ENCODE measurements at places on chromosomes 5 and 9. TPM values are rescaled to one million over a fixed set of nuclear protein-coding genes. Genes with fewer than 3 reads are reported as not detected.

GRCh38 chr5:34863946-34864345, 25.0 kb downstream of the TTC23L start:
- no peak for DNase-seq

- DNase-seq = no peak
Observed at GRCh38 chr5:13930541-13931171, 13.8 kb downstream of the DNAH5 start.

DNA sequence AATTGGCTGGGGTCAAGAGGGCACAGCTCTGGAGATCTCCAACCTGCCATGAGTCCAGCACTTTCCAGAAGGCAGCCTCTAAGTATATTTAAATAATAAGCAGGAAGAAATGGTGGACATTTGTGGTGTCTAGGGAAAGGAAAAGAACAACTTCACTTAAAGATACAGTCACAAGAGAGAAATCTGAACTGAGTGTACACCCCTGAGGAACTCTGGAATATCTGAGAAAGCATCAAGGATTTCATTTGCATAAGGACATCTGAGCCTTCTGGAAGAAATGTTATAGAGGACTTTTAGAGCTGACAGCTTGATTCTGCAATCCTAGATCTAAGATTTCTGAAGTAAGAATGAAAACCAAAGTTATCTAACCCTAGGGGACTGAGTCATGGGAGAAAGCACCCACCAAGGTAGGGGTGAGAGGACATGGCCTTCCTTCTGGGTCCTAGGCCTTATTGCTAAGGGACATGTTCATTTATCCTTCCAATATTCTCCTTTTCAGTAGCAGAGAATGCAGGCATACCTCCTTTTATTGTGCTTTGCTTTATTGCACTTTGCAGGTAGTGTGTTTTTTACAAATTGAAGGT, 253.4 kb upstream of the SLC24A2 start:
- no peak for DNase-seq

DNA sequence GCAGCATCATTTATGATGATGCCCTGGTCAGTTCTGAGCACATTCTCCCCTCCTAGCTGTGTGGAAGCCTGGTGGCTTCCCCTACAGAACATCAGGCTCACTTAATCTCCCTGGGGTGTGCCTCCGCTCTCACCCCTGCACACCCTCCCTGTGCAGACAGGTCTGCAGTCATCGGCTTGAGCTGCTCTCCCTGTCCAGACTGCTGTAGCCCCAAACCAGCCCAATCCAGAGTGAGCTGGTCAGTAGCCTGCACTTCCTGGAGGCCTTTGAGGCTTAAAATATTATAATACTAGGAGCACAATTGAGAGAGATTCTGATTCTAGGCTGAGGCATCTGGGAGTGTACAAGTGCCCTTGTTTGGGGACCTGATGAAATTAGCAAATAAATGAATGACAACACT, 60.2 kb downstream of the PPARGC1B start:
- no peak for DNase-seq

GRCh38 chr9:92173318-92173717, 58.1 kb upstream of the SPTLC1 start:
- no peak for DNase-seq

GRCh38 chr9:74729136-74729695, 158.5 kb downstream of the TRPM6 start:
- DNase-seq = no peak

DNA sequence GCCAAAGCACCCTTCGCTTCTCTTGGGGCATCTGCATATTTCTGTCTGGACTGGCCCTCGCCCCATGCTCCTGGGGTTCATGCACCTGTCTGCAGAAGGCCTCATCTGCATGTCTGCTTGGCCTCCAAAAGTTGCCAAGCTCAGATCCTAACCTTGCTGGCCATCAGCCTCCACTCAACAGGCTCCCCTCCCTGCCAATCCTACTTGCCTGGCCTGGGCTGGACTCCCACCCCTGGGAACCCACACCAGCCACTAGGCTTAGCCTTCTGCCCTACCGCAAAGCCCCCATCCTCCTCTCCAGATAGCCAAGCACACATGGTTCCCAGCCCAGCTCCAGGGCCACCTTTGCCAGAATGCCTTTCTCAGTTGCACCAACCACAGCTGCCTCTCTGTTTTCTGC, 159.8 kb downstream of the PAX5 start:
- no peak for DNase-seq

DNA sequence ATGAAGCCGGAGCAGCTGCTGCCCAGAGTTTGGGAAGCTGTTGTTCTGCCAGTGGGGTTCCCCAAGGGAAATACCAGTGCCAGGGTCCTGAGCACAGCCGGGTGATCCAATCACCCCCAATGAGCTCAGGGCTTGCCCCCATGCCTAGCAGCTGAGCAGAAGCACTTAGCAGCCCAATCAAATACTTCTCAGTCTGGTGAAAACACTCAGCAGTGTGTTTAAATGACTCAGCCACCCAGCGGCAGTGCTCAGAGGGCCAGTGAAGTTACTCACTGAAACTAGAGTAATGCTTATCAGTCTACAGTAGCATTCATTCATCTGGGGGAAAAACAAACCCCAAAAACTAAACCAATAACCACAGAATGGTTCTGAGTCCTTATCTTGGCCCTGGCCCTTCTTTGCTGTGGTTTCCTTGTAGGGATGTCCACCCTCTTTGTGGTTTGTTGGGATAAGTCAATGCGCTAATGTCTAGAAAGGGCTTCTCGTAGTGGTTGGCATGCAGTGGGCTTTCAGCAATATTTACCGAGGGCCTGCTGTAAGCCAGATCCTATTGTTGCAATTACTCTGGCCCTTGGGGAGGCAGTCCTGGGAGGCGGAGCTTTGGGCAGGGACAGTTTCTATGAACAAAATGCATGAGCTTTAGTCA, 43.1 kb downstream of the LHX2 start:
- DNase-seq = no peak

GRCh38 chr9:103471241-103471640, 476.1 kb downstream of the CYLC2 start:
- DNase-seq = no peak

DNA sequence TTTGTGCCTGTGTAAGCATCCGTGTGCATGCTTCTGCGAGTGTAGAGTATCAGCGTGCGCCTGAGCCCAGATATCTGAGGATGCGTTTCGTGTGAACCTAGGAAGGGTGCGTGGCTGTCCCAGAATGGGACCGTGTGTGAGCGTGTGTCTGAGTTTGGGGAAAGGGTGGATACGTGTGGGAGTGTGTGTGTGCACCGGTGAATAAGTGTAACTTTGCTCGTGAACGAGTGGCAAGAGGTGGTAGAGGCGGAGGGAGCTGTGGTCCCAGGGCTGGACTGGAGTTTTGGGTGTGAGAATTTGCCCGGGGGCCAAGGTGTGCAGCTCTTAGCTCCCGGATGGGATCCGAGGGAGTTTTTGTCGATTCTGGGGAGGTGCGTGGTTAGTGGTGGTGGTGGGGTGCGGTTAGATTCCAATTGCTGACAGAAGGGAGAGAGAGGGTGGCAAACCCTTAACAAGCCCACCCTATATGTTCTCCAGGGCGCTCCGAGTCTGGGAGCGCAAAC, 686 bp upstream of the COL27A1 start:
- peak; percentile 61 for DNase-seq

DNA sequence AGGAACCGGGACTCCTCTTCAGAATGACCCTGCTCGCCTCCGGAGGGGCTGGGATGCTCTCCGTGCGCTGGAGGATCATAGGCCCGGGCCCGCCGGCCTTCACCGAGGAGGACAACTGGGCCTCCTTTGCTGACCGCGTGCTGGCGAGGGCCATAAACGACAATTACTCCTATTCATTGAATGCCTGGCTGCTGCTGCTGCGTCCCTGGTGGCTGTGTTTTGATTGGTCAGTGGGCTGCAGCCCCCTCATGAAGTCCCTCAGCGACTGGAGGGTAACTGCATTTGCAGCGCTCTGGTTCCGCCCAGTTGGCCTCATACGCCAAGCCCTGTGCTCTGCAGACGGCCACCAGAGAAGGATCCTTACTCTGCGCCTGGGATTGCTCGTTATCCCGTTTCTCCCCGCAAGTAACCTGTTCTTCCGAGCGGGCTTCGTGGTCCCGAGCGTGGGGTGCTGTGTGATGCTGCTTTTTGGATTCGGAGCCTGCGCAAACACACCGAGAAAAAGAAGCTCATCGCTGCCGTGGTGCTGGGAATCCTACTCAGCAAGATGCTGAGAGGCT, 16.6 kb downstream of the OR2V1 start:
- no peak for DNase-seq

DNA sequence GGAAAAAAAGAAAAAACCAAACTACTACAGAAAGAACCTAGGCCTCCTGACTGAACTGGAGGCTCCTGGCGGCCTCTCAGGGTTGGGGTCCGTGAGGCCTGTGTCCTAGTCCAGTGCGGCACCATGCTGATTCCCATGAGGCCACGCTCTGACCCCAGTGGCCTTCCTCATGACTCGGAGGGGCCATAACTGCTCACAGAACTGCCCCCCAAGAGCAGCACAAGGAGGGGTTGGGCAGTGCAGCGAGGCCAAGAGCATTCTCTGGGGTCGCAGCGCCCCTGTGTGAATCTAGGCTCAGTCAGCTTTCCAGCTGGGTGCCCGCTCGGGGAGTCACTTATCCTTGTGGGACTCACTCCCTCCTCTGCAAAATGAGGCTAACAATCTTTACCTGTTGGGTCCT, 79.3 kb upstream of the FBXW11 start:
- no peak for DNase-seq

DNA sequence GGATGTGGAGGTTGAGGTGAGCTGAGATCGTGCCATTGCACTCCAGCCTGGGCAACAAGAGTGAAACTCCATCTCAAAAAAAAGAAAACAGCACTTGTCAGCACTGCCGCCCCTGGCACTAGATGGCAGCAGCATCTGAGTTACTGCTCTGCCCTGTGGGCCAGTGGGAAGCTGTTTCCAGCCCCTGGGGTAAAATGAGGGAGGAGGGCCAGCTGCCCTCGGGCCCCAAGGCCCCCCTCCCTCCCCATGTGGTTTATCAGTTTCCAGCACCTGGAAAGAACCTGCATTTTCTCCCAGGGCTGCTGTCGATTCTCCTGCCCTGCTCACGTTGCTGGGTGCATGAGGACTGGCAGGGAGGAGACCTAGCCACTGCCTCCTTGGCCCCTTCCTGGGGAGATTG, 13.2 kb upstream of the CEL start:
- peak; percentile 40 for DNase-seq

DNA sequence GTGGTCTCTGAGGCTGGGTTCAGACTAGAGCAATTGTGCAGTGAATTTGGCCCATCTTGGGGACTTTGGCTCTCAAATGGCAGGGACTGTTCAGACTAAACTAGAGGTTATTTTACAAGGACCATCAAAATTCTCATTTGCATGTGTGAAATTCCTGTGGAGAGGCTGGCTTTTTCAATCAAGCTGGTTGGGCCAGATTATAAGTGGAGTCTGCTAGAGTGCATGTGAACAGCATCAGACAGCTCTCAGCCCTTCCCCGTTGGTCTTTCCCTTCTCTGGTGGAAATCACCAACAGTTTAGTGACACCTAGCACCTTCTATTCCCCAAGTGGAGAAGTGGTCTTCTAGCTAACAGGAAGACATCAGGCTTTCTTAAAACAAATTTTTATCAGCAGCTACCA, 301.3 kb downstream of the CWC27 start:
- no peak for DNase-seq

DNA sequence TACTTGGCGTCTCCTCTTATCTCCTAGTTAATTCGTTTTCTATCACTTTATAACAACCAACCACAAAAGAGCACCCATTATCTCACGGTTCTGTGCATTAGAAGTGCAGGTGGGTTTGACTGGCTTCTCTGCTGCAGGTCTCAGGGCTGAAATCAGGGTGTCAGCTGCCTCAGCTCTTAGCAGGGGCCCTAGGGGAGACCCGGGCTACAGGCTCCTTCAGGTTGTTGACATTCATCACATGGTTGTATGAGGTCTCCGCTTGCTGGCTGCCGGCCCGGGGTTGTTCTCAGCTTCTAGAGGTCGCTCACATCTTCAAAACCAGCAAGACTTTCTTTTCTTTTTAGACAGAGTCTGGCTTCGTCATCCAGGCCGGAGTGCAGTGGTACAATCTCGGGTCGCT, 2.9 kb upstream of the ZMYND19 start:
- DNase-seq = no peak

- DNase-seq = no peak
Observed at GRCh38 chr9:37554318-37554717, 21.9 kb downstream of the FBXO10 start.

DNA sequence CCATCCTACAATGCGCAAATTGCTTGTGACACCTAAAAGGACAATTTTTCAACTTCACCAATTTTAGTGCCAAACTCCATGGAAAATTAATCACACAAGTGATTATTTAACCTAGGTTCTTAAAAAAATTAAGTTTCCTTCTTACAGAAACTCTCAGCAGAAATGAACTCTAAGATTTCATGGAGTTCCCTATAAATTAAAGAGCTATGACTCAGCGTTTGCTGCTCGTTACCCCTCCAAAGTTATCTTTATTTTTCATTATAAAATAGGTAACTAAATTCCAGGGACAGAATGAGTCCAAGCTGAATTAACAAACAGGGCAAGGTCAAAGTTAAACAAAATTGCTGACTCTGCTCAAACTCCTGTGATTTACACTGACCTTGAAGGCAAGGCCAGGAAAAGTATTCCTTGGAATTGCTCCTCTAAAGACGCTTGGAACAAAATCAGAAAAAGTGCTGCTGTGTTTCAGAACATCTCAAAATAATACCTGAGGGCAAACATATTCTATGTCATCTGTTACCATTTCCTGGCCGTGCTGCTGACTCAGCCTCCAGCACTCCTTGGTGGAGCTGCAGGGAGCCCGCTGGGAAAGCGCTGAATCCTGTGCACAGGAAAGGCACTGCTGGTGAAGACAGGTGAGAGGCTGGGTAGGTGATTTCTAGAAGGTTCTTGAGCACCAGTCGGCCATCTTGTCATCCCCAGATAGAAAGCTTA, 2.5 kb upstream of the CMBL start:
- DNase-seq = peak; percentile 78

DNA sequence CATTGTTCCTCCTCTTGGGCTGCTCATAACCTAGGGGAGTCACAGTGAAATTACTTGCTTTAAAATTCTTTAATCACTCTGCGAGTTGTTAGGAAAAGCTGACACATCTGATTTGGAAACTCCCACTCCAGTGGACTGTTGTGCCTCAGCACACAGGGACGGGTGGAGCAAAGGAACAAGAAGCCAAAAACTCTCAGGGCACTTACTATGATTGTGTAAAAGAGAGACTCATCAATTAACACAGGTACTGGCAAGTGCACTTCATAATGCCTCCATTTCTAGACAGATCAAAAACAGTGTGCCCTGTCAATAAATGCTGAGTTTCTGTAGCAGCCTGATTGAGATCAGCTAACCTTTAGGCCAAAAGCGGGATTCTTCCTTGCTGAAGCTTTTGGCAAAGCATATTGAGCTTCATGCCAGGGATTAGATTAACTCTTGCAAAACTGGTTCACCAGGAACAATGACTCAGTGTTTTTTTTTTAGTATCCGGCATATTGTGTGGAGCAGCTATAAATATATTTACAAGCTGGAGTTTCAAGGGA, 55.9 kb downstream of the TMC1 start:
- no peak for DNase-seq

GRCh38 chr5:156354571-156354970, 27.6 kb downstream of the SGCD start:
- no peak for DNase-seq

- no peak for DNase-seq
Observed at GRCh38 chr9:131657940-131658339, 81.9 kb downstream of the RAPGEF1 start.

The SIL1 gene
- polyA plus RNA-seq = 40.2 TPM

The ASTN2 gene
- polyA plus RNA-seq = 11.4 TPM

The ZBTB43 gene
- 11.7 TPM for polyA plus RNA-seq

The MELK gene
- 8.6 TPM for polyA plus RNA-seq
